IPS DF 6.9 (cell line): ENCODE measurements at places on chromosomes 5 and 9.
A peak's percentile ranks its signal among the peaks of the same experiment; 100 is the strongest.

- DNase-seq, result no peak
Observed at GRCh38 chr5:57298985-57299491, 125.2 kb downstream of the GPBP1 start.

DNA sequence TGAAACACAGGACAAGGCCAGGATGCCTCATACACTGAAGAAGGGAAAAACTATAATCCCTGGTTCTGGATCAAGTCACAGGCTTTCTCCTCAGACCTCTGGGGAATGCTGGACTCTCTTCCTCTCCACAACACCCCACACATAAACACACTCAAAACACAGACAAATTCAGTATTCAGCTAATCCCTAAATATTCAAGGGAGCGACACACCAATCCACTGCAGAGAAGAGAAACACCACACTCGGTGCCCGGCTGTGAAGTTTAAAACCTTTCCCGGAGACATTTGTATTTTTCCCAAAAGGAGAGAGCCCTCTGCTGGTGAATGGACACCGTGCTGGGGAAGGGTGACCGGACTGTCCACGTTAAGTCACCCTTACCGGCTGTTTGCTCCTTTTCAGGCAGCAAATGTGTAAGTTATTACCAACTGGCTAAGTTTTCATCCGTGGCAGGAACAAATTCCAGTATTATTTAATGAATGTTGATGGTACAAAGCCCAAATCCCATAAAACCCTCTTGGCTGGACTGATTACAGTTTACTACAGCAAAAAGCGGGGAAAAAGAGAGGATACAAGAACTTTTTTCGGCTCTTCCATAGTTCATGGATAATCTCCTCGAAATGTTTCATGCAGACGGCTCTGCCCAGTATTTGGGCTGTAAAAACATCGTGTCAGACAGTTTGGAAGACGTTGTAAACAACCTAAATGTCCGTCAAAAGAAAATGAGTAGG is 130.9 kb upstream of the SLC30A5 start:
- peak; percentile 58 for DNase-seq

DNA sequence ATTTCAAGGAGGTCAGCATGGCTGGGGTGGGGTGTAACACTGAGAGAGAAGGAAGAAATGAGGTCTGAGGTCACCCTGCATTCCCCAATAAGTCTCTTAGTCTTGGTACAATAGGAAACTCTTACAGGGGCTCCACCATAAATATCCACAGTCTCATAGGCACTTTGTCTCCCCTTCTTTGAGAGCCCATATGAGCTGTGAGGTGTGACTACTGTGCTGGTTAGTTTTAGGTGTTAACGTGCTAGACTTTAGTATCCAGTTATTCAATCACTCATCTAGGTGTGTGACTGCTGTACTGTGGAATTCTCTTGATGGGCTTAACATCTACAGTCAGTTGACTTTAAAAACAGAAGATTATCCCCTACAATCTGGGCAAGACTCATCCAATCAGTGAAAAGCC is 378.1 kb upstream of the RFX3 start:
- DNase-seq, result no peak

- no peak for DNase-seq
Observed at GRCh38 chr9:33332011-33332410, 41.7 kb downstream of the NFX1 start.

DNA sequence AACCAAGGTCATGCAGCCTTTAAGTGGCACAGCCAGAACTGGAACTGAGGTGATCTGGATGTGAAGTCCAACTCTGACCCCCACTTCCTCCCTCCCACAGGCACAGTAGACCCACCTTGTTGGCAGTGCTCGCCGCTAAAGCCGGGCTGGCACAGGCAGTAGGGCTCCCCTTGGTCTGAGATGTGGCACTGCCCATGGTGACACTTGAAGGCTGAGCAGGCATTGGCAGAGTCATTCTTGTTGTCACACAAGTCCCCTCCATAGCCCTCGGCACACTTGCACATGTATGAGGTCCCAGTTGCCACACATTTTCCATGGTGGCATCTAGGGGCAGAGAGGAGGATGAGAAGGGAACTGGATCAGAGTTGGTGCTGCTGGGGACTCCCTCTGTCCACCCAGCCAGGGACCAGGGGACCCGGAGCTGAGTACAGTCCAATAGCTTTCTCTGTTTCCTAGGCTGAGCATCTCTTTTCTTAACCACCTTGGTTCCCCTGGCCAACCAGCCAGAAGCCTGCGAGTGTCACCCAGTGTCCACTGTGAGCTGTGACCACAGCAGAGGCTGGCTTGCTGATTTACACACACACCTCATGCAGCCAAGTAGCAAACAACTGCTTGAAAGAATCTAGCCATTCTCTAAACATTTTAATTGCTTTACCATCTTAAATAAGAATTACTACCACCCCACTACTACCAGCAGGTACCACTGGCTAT is 90.7 kb upstream of the PANK3 start:
- no peak for DNase-seq

- DNase-seq, result no peak
Observed at GRCh38 chr5:77641397-77641943, 3.0 kb upstream of the OTP start.

DNA sequence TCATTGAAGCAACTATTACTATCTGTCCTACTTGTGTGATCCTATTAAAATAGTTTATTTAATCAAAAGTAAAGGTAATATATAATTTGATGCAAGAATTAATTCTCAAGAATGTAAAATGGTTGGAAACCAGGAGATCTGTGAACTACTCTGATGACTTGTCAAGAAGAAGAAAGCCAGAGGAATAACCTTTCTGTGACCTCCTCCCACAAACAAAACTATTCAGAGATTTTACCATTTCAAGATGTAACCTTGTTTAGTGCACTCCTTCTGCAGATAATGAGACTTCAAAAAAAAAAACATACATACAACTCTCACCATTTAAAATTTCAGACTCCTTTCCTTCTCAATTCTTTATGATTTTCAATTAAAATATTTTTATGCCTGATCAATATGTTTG is 79.5 kb downstream of the RFX3 start:
- no peak for DNase-seq

- DNase-seq, result no peak
Observed at GRCh38 chr5:68071282-68071632, 144.3 kb upstream of the PIK3R1 start.

DNA sequence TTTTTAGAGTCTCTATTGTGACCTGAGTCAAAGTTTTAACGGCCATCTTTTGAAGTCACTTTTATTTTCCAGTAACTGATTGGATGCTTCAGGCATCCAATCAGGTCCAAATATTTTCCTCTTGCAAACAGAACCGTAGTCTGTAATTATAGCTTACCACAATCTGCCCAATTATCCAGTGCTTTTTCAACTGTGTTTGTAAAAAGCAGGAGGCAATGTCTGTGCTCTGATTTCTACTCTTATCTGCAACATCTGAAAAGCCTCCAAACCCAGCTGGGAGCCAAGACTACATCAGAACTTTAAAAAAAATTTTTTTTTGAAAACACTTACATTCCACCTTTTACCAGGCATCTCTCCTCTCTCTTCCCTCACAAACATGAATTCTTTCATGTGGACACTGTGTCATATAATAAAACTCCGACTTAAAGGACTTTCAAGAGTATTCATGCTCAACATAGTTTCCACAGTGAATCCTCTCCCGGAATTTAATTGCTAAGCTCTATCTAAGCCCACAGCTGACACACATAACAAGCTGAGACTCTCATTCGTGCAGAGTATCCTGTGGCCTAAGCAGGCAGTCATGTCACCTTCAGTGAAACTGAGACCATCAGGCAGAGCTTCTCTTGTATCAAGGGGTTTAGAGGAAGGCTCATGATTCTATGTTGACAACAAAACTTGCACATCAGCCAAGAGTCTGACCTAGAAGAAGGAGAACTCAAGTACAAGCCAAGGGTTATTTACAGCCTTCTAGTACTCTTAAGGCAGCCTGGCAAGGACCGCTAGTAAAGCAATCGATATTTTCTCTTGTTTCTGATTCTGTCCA is 272.7 kb downstream of the TLE1 start:
- DNase-seq, result no peak

- no peak for DNase-seq
Observed at GRCh38 chr9:20604562-20604961, 17.7 kb downstream of the MLLT3 start.

GRCh38 chr5:14125262-14125661 is 17.9 kb upstream of the TRIO start:
- DNase-seq, result no peak

GRCh38 chr9:131826966-131827525 is 87.2 kb upstream of the RAPGEF1 start:
- no peak for DNase-seq

DNA sequence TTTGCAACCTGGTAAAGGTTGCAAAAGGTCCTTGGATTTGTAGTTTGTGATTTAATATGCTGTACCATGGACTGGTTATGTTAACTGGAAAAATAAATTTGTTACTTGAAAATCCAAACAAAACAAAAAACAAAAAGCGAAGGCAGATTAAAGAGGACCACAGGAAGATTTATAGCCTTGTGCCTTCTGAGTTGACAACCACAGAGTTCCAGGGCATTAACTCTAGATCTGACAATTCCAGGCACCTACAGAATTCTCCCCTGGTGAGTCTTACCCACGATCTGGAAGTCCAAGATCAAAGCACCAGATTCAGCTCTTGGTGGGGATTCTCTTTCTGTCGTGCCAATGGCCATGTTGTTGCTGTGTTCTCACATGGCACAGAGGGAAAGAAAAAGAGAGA is 107.9 kb upstream of the SELENOP start:
- no peak for DNase-seq

- DNase-seq, result no peak
Observed at GRCh38 chr9:13064676-13065075, 214.8 kb downstream of the MPDZ start.

DNA sequence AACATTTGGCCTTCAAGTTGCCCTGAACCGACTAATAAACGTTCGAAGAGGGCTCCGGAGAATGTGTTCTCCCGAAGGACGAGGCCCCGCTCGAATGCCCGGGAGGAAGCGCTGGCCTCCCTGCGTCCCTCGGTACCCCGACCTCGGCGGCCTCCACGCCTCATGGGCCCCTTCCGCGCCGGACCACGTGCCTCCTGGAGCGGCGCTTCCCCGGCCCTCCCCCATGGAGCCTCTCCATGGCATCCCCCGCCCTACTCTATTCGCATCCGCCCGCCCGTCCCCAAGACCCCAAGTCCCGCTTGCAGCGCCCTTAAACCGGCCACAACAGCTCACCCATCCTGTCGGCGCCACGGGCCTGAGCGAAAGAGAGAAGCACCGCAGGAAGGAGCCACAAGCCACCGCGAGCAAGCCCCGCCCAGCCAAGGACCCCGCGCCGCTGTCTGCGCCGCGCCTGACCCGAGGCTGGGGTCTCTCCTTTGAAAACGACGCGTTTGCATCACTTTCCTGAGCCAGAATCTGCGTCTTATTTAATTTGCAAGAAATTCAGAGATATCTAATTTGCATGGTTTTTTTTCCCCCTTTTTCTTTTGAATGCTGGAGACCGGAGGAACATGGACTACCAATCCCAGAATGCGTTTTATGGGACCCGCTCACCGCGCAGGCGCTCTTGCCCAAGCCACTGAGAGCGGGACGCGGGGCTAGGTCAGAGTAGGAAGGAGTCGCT is at the start of gene RPS23:
Gene RPS23 (minus strand): TSS at position 368 of the 724 bp plus-strand sequence. CDS start 31 bp downstream, at position 337.
- peak; percentile 73 for DNase-seq

- no peak for DNase-seq
Observed at GRCh38 chr9:131120620-131121228, 4.7 kb upstream of the NUP214 start.

DNA sequence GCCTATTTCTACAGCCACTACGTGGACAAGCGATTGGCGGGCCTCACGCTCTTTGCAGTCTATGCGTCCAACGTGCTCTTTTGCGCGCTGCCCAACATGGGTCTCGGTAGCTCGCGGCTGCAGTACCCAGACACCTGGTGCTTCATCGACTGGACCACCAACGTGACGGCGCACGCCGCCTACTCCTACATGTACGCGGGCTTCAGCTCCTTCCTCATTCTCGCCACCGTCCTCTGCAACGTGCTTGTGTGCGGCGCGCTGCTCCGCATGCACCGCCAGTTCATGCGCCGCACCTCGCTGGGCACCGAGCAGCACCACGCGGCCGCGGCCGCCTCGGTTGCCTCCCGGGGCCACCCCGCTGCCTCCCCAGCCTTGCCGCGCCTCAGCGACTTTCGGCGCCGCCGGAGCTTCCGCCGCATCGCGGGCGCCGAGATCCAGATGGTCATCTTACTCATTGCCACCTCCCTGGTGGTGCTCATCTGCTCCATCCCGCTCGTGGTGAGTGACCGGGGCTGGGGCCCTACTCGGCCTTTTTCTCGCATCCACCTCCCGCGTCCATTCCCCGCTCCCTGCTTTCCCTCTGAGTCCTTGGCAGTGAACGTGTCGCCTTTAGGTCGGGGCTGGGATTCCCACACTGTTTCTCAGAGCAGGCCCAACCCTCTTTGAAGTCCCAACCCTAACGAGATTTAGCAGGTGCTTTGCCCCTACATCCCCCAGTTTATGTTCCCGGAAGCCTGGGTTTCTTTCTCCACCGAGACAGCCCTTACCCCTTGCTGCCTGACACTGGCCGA is 1.8 kb downstream of the PTGER4 start:
- DNase-seq, result no peak

GRCh38 chr5:116011046-116011445 is 21.2 kb upstream of the ARL14EPL start:
- DNase-seq, result no peak

DNA sequence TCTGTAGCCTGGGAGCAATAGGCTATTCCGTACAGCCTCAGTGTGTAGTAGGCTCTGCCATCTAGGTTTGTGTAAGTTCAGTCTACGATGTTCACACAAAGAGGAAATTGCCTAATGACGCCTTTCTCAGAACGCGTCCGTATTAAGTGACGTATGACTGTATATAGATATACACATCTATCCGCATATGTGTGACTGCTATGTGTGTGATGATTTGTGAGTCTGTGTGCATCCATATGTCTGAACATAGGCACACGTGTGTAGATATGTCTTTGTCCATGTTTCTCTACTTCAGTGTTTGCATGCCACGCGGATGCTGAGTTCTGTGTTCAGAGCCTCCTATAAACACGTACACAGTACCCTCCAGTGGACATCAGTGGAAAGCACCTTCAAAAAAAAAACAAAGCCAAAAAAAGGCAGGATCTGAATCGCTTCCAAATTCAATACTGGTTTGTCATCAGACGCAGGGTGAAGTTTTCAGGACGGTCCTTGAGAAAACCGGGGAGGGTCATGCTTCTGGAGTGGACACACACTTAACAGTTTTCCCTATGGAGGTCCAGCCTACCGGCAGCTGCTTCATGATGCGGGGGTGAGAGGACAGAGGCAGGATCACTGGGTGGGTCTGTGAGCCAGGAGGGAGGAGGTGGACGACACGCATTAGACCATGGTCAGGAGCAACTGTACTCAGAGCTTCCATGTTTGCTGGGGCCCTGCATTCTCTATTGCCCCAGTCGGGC is 29.5 kb upstream of the ALDH1B1 start:
- no peak for DNase-seq

GRCh38 chr5:37424441-37424840 is 45.3 kb downstream of the WDR70 start:
- DNase-seq, result no peak
